ENCODE measurements at places on chromosomes 2 and 18. TPM values are rescaled to one million over a fixed set of nuclear protein-coding genes. Genes with fewer than 3 reads are reported as not detected.

- no peaks in the 10 kb centered on the region for H3K27me3 ChIP-seq
- DNase-seq: no peak
These were observed 233.3 kb downstream of the MBD2 start for GRCh38 chr18:53991202-53991601.

DNA sequence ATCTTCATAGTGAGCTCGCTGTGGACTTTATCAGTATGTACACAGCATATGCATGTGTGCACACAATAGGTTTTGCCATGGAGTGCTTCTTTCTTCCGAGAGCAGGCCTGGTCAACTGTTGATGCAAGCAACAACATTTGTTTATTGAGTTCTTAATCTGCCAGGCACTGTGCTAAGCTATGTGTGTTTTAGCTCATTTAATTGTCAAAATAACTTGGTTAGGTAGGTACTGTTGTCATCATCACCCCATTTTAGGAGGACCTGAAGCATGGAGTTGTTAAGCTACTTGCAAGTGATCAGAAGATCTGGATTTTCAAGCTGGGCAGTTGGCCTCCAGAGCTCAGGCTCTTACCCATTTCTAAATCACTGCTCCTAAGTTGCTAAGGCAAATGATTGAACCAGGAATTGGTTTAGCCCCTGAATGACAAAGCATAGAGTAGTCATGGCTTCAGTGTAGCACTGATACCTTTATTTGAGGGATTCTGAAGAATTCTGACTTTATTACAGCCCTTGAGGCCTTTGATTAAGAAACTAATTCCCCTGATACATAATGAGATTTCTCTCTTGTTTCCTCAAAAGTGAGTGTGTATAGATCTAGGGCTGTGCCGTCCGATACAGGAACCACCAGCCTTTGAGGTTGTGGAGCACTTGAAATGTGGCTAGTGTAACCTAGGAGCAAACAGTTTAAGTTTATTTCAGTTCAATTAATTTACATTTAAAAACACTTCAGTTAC, 132.9 kb downstream of the FMNL2 start:
- peaks cover 50% of the 10 kb centered on the region for H3K4me1 ChIP-seq
- peak overlapping the region; percentile 84 for H3K27ac ChIP-seq
- H3K36me3 ChIP-seq: no peaks in the 10 kb centered on the region
- no peaks in the 10 kb centered on the region for H3K27me3 ChIP-seq

FMNL2 gene
- polyA plus RNA-seq: 38.9 TPM

CHRNG gene
- polyA plus RNA-seq: not detected

Measured in keratinocyte (primary cell).